ENCODE measurements at places on chromosomes 16 and 17.

DNA sequence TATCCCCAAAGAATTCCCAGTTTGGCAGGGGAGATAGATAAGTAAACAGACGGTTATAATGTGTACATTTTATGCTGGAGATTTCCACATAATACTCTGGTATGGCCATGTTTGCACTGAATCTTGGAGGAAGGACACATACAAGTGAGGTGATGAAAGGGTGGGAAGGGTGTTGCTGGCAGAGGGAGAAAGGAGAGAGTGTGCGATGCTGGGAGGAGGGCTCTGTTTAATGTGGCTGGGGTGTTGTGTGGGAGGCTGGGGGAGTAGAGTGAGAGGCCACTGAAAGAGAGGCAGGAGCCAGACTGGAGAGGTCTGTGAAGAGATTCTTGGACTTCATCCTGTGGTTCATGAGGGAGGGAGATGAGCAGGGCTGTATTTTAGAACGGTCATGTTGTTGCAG, 87.6 kb downstream of the SPACA3 start:
- no peak for DNase-seq

DNA sequence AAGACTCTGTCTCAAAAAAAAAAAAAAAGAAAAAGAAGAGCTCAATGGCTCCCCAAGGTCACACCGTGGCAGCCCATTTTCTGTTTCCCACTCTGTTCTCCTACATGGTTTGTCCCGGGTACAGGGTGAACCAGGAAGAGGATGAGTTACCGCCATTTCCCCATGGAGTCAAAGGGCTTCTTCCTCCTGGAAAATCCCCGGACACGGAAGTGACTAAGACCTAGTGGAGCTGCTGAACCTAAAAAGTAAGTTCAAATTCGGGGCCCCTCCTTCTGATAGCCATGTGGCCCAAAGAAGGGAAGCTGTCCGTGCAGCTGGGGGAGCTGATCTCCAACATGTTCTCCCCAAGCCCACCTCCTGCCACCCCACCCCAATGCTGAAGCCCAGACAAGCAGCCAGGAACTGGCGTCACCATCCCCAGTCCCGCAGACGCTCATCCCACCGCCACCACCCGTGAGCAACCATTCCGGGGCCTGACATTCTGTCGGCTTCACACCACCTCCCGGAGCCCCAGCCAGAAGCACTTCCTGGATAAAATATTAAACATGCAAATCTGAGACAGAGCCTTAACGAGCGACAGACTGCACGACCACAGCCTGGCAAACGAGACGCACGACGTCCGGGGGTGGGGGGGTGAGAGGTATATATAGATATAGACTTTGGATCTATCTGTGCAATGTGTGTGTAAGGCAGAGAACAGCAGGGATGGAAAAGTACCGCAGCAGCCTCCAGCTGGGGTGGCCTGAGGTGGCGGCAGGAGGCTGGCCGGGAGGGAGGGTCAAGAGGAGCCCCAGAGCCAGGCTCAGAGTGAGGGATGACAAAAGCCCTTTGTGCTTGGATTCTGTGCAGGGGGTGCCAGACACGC, 17.6 kb downstream of the EPOP start:
- DNase-seq = no peak

DNA sequence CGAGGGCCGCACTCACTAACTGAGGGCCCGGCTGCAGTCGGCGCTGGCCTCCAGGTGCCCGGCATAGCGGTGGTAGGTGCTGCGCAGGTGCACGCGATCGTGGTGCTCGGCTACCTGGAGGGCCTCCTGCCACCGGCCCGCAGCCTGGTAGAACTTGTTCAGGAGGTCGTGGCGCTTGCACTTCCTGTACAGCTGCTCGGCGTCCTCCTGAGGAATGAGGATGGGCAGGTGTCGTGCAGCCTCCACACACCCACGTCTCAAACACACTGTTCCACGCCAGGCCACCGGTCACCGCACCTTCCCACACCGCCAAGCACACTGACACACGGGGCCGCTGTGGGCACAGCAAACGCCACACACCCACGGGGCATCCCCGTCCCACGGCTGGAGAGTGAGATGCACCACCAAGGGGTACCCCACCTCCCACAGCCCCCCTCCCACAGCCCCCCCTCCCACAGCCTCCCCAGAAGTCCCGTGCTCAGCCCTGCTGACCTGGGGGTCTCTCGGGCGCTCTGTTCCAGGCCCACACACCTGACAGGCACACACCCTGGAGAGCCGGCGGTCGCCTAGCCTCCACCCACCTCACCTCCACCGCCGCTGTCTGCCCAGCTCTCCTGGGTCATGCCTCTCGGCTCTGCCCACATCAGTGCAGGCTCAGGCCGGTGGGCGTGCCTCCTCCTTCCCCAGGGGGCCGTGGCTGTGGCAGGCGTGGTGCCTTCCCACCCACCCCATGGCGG, 7.4 kb upstream of the TMEM204 start:
- DNase-seq = no peak

DNA sequence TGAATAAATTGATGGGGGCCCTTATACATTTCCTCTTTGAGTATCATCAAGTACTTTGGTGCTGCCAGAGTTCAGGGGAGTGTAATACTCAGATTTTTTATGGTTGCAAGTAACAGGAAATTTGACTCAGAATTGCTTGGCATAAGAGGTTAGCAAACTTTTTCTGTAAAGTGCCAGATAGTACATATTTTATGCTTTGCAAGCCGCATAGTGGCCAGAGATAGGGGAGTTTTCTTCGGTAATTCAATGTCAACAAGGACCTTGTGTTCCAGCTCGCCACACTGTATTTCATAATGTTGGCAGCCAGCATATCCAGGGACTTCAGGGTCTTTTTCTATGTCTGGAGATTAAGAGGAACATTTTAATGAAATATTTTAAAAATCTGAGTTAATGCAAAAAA, 51.0 kb upstream of the MARCHF10 start:
- DNase-seq = no peak
